Erythroblast (primary cell): ENCODE measurements at places on chromosomes 5 and 9.

- no peak for DNase-seq
These were observed 61.4 kb upstream of the VLDLR start for GRCh38 chr9:2560180-2560579.

- no peak for DNase-seq
These were observed 1.1 kb downstream of the PTGER4 start for GRCh38 chr5:40680741-40681362.

- DNase-seq: peak; percentile 85
These were observed 30.0 kb downstream of the LCP2 start for GRCh38 chr5:170267431-170268152.

DNA sequence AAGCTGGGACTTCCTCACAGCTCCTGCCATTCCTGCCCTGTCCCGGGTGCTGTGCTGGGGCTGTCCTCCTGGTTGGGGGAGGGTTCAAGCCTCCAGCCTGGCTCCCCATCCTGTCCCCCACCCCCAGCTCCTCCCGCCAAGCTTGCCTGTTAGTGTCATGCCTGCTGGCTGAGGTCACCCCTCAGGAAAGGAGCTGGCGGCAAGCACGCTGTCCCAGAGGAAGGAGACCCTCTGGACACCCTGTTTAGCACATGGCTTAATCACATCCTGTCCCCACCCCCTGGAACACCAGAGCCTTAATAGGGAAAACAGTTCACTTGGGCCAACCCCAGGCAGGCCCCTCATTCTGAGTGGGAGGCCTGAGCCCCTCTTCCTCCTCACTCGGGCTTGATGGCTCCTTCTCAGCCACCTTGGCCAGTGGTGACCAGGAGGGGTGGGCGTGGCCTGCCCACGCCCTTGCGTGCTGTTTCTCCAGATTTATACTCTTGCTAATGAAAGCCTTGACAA, 9.2 kb upstream of the PHYHD1 start:
- no peak for DNase-seq

GRCh38 chr5:83368835-83369234, 102.7 kb upstream of the VCAN start:
- no peak for DNase-seq

- DNase-seq: no peak
These were observed 316.3 kb upstream of the POU5F2 start for GRCh38 chr5:94057655-94058054.

DNA sequence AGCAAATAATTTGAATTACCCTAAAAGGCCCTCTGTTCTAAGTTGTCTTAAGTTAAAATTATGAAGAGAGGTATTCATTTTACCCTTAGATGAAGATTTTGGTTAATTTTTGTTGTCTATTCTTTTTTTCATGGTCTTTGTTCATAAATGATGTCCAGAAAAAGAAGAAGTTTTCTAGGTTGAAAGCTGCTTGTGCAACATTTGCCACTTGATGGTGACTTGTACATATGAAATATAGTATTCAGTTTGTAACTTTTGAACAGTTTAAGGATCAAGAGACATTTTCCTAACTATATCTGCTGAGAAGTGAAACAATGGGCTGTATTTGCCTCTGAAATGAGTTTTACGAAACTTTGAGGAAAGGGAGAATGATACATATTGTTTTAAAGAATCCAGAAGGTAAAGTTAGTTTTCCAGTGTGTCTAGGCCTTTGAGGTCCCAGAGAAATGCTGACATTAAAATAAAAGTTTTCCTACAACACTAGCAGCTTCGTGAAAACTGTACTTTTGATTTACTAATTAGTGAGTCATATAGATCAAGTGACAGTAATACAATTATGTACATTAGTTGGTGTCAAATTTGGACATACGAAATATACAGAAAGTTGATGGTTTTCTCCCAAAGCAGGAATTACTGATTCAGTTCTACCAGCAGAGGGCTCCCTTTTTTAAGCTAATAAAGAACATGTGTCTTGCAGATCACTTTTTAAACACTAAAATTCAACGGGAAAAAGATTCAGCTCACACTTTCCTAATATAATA, 70.5 kb downstream of the PIK3R1 start:
- peak; percentile 88 for DNase-seq

GRCh38 chr5:39598661-39599248, 174.0 kb upstream of the DAB2 start:
- no peak for DNase-seq

GRCh38 chr5:32419791-32420190, 24.7 kb downstream of the ZFR start:
- no peak for DNase-seq

- DNase-seq: no peak
These were observed 185.0 kb downstream of the GAPVD1 start for GRCh38 chr9:125446561-125447094.

DNA sequence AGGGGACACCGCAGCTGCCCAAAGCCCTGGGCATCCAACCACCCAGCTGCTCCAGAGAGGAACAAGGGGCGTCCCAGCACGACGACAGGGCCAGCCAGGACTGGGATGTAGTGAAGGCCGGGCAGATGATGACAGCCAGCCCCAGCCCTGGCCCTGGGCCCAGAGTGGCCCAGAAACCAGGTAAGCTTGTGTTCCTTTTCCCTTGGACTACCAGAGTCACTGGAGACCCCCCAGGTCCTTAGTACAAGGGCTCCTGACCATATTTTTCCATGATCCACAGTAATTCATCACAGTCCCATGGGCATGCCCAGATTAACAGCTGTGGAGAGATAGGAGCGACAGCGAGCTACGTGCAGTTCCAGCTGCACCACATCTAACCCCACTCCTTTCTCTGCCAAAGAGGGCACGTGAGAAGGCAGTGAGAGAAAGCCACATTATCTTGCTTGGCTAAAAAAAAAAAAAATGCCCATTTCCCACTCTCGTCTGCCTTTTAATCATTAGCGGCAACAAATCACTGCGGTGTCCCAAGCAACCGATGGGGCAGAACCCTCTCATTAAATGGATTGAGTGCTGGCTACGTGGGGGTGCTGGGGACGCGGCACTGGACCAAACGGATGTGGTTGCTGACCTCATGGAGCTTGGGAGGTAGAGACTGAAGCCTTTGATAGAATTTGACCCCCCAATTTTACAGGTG, 21.7 kb upstream of the SYNPO start:
- DNase-seq: no peak

DNA sequence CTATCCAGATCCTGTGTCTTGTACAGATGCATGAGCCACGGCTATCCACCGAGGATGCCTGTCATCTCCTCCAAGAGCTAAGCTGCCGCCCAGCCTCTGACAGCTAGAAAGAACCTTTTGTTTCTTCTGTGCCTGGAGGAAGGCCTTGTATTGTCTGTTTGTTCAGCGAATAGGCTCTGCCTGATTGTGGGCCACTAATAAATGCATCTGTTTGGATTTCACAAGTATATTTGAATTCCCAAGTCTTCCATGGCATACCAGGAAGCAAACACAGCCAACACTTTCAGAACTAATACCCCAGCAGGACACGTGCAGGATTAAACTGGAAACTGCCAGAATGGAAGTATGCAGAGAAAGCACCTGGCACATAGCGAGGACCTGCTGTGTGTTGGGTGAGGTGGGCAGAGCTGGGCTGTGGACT, 92.7 kb upstream of the NEURL1B start:
- no peak for DNase-seq

- no peak for DNase-seq
These were observed 67.4 kb downstream of the MRPS27 start for GRCh38 chr5:72252574-72253155.

GRCh38 chr5:179127136-179128040, 67.2 kb downstream of the ZNF354C start:
- DNase-seq: no peak

GRCh38 chr9:34114436-34114835, 12.1 kb downstream of the DCAF12 start:
- DNase-seq: no peak

DNA sequence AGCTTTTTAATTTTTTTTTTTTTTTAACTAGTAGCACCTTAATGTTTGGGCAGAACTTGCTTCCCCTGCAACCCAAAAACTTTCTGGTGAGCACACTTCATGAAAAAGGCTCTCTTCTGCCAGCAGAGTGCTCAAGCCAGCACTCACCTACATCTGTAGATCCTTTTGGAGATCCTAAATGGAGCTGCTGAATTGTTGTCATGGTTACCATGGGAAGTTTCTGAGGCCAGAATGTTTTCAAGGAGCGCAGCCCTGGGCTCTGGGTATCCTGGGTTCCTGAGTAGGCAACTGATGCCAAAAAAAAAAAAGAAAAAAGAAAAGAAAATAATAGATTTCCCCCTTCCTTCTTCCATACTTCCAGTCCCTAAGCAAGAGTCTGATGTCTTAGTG, 3.1 kb upstream of the CPEB4 start:
- DNase-seq: no peak
